ENCODE measurements at places on chromosomes 11 and 22.

- DNase-seq = no peak
These were observed 107.7 kb upstream of the CLMP start for GRCh38 chr11:123302751-123303195.

- no peak for DNase-seq
These were observed 11.7 kb downstream of the CRELD2 start for GRCh38 chr22:49929994-49930575.

GRCh38 chr22:19215360-19215759 is 36.8 kb upstream of the SLC25A1 start:
- no peak for DNase-seq

DNA sequence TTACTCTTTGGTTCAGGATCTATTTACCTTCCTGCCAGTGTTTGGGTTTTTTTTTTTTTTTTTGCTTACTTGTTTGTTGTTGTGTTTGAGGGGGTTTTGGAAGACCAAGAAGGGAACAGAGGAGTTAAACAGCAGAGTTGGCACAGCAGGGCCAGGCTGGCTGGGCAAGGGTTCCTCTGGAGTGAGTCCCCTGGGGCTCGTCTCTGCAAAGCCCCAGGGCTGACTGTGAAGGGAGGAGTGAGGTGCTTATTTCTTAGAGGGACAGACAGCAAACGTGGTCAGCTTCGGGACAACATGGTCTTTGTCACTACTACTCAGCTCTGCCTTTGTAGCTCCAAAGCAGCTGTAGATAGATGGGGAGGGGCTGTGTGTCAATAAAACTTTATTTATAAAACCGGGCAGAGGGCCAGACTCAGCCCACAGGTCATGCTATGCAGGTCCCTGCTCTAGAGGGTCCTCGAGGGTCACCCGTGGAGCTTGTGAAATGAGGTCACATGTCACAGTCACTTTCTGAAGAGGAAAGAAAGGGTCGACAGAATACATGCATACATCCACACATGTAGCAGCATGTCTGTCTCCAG is 1404.7 kb downstream of the BRD1 start:
- no peak for DNase-seq

DNA sequence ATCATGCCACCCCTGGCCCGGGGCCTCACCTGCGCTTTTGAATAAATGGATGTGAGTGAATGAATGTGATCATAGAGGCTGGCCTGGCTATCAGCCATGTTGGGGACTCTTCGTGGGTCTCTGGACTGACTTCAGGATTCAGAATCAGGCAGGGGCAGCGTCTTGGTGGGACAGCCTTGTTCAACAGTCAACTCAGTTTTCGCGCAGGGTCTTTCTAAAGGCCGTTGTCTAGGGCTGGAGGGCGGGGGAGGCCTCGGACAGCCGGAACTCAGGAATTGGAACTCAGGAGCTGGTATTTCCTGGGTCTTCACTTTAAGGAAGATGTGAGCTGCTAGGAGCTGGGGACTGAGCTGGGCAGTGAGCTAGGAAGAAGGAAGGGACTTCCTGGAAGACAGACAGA is 146.0 kb downstream of the CACNA1I start:
- DNase-seq = no peak

All from activated T-helper 1 cell treated with Interleukin-2 at 50 U/mL for 16 hours (primary cell).